Vagina (tissue), 2 donors: ENCODE measurements at places on chromosomes 4 and X. TPM values are rescaled to one million over a fixed set of nuclear protein-coding genes. Genes with fewer than 3 reads are reported as not detected.

Gene SPP1
- total RNA-seq = 11.8 TPM

Gene ALPK1
- 32.2 TPM for total RNA-seq

Gene ADH7
- total RNA-seq = 11.8 TPM

Gene RNF128
- 5.6 TPM for total RNA-seq

Gene BEX1
- total RNA-seq = 3.7 TPM

Gene VAMP7
- 22.3 TPM for total RNA-seq

Gene BEX5
- total RNA-seq = not detected

Gene ATP10D
- total RNA-seq = 25.3 TPM

Gene ADH1A
- total RNA-seq = not detected

Gene RBM3
- total RNA-seq = 148 TPM

Gene FREM3
- not detected for total RNA-seq

Gene SATL1
- total RNA-seq = not detected

GRCh38 chr4:40927074-40927473, 177.3 kb downstream of the NSUN7 start:
- no peak for DNase-seq
- no peak overlapping the region for H3K27ac ChIP-seq
- no peaks in the 10 kb centered on the region for H3K36me3 ChIP-seq
- H3K4me3 ChIP-seq = no peak overlapping the region

DNA sequence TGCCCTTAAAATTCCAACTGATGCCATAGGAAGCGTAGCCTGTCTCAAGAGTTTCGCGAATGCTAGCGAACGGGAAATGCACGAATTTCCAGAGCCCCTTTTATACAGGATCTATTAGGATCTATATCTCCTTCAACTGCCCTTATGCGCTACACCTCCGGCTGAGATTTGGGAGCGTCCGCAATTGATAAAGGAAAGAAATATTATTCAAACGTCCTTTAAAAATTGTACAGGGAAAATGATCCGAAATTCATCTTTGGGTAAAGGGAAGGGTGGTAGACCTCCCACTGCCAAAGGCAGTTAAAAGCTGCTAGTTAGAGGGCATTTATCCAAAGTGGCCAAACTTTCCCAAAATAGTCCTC, 609 bp downstream of the NR3C2 start:
- no peaks in the 10 kb centered on the region for H3K36me3 ChIP-seq
- H3K4me1 ChIP-seq = peaks cover 37% of the 10 kb centered on the region
- no peaks in the 10 kb centered on the region for H3K27me3 ChIP-seq
- H3K4me3 ChIP-seq = peak overlapping the region; percentile 87

GRCh38 chr4:7649741-7650531, 215.2 kb upstream of the PSAPL1 start:
- H3K27ac ChIP-seq = no peak overlapping the region
- H3K4me1 ChIP-seq = peaks cover 35% of the 10 kb centered on the region
- no peaks in the 10 kb centered on the region for H3K27me3 ChIP-seq
- H3K4me3 ChIP-seq = no peak overlapping the region
- DNase-seq = no peak

- DNase-seq = no peak
- no peak overlapping the region for H3K4me3 ChIP-seq
- no peaks in the 10 kb centered on the region for H3K36me3 ChIP-seq
- H3K27me3 ChIP-seq = no peaks in the 10 kb centered on the region
- no peaks in the 10 kb centered on the region for H3K4me1 ChIP-seq
These were observed 90.4 kb downstream of the PHEX start for GRCh38 chrX:22122510-22122909.

DNA sequence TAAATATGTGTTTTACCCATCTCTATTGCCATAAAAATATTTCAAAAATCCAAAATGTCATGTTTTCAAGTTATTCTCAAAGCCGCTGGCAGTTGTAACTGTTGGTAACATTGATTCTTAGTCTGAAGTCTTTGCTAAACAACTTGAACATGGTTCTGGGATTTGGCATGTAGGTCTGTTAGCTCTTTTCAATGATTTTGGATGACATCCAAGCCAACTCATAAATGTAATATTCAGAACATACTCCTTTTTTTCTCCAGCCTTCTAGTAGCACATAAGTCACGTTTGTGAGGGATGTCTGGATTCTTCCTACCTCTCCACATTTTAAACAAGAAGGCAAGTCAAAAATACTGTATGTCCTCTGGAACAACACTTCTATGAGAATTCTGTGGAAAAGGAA, 305.3 kb downstream of the PRR32 start:
- no peak overlapping the region for H3K4me3 ChIP-seq
- no peak overlapping the region for H3K27ac ChIP-seq
- no peak for DNase-seq
- no peaks in the 10 kb centered on the region for H3K36me3 ChIP-seq
- no peaks in the 10 kb centered on the region for H3K4me1 ChIP-seq

GRCh38 chr4:14049946-14050345, 422.4 kb upstream of the BOD1L1 start:
- no peaks in the 10 kb centered on the region for H3K4me1 ChIP-seq
- no peak overlapping the region for H3K27ac ChIP-seq
- no peaks in the 10 kb centered on the region for H3K36me3 ChIP-seq
- H3K4me3 ChIP-seq = no peak overlapping the region
- H3K27me3 ChIP-seq = no peaks in the 10 kb centered on the region

DNA sequence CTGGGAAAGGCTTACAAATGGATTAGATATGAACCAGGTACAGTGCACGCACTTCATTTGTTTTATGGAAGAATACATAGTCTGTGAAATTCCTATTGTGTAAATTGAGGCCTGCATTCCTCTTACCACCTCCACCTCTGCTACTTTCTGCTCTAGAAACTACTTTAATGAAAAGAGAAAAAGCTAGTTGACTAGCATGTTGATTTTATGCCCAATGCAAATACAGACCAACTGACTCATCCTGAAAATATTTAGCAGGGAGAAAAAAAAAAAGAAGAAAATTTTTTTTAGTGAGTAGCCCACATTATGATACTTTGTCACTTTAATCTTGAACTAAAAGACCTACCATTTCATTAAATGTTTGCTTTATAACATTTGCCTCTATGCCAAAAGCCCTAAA, 41.2 kb downstream of the DCLK2 start:
- no peak overlapping the region for H3K27ac ChIP-seq
- H3K27me3 ChIP-seq = no peaks in the 10 kb centered on the region
- no peak for DNase-seq
- H3K4me1 ChIP-seq = no peaks in the 10 kb centered on the region
- no peak overlapping the region for H3K4me3 ChIP-seq

DNA sequence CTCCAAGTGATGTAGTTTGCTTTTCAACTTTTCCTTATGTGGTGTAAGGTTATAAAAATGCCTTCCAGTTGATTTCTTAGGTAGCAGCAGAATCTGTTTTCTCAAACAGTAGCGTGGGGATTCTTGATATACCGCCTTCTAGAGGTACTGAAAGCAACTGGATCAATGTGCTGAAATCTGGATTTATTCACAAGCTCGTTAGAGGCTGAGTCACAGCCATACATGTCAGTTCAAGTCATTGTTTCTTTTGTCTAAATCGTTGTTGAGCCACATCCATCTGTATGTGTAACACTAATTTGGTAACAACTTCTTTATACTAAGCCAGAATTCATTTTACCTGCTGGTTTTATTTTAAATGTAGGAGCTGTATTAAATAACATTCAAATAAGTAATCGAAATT, 200.0 kb upstream of the MAD2L1 start:
- no peak overlapping the region for H3K27ac ChIP-seq
- no peak for DNase-seq
- no peaks in the 10 kb centered on the region for H3K27me3 ChIP-seq
- H3K4me3 ChIP-seq = no peak overlapping the region
- H3K36me3 ChIP-seq = no peaks in the 10 kb centered on the region
- no peaks in the 10 kb centered on the region for H3K4me1 ChIP-seq

GRCh38 chrX:40733706-40734105, 1.6 kb downstream of the MED14 start:
- peaks cover 25% of the 10 kb centered on the region for H3K4me1 ChIP-seq
- no peaks in the 10 kb centered on the region for H3K36me3 ChIP-seq
- no peaks in the 10 kb centered on the region for H3K27me3 ChIP-seq
- H3K4me3 ChIP-seq = no peak overlapping the region
- no peak for DNase-seq
- no peak overlapping the region for H3K27ac ChIP-seq

DNA sequence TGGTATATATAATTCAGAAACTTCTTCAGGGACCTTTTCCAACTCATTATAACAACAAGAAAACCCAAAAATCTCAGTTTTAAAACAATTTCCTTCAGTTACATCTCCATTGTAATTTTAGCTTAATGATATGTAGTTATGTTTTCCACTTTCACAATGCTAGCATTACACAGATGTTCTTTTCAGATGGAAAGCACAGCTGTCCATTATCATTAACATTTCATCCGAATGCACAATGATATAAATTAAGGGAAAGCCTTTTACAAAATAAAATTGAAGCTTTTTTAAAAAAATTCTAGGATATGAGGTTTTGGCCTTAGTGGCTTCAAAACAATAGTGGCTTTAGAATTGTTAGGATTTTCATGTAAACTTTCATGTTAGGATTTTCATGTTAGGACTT, 389.2 kb downstream of the ADAM29 start:
- H3K4me1 ChIP-seq = no peaks in the 10 kb centered on the region
- no peaks in the 10 kb centered on the region for H3K36me3 ChIP-seq
- DNase-seq = no peak
- no peaks in the 10 kb centered on the region for H3K27me3 ChIP-seq
- H3K27ac ChIP-seq = no peak overlapping the region
- H3K4me3 ChIP-seq = no peak overlapping the region

GRCh38 chr4:37393321-37393720, 148.8 kb downstream of the NWD2 start:
- DNase-seq = no peak
- no peaks in the 10 kb centered on the region for H3K27me3 ChIP-seq
- no peaks in the 10 kb centered on the region for H3K4me1 ChIP-seq
- no peak overlapping the region for H3K27ac ChIP-seq
- H3K36me3 ChIP-seq = no peaks in the 10 kb centered on the region

DNA sequence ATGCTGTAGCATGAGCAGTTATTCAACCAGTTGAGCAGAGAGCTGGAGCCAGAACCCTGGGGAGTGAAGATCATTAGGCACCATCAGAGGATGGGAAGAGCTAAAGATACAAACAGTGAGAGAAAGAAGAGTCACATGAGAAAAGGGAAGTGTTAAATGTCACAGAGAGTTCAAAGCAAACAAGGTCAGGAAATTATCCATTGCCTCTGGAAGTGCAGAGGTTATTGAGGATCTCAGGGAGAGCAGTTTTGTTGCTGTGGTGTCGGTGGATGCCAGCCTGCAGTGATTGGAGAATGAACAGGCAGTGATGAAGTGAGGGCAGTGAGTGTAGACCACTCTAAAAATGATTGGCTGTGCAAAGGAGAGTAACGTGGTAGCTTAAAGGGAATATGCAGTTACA, 17.7 kb downstream of the SPARCL1 start:
- no peaks in the 10 kb centered on the region for H3K36me3 ChIP-seq
- H3K4me3 ChIP-seq = no peak overlapping the region
- no peaks in the 10 kb centered on the region for H3K27me3 ChIP-seq

DNA sequence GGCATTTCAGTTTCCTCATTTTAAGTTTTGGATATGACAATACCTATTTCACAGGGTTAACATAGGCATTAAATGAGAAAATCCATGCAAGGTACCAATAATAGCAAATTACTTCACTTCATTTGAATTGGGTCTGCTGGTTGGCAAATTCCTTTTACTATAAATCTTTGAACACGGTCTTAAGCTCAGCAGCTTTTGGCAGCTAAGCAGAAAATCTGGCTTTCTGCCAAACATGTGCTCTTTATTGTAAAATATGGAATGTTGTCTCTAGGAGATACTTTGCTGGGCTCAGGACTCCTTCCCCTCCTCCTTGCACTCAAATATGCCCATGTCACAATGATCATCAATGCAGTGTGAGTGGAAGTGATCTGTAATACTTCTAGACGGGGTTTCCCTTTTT, 16.8 kb upstream of the DMP1 start:
- no peak overlapping the region for H3K27ac ChIP-seq
- H3K4me1 ChIP-seq = peaks cover 14% of the 10 kb centered on the region
- no peak for DNase-seq
- H3K27me3 ChIP-seq = no peaks in the 10 kb centered on the region

DNA sequence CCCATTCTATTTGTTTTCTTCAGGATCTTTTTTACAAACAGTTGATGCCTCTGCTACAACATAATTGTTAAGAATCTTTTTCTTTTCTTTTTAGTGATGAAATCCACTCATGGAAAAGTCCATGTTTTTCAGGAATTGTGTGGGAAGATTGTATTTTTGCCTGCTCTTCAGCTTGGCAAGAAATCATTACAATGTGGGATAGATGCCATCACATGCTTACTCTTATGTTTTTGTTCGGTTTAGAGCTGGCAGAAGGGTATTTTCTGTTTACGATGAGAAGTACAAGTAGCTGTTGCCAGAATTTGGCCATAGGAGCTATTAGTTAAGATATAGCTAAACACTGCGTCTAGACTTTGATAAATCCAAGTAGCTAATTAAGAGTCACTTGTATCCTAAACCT, 2585.3 kb downstream of the ARAP2 start:
- no peak for DNase-seq
- no peak overlapping the region for H3K27ac ChIP-seq
- H3K27me3 ChIP-seq = no peaks in the 10 kb centered on the region
- no peak overlapping the region for H3K4me3 ChIP-seq

- no peak overlapping the region for H3K4me3 ChIP-seq
- no peaks in the 10 kb centered on the region for H3K4me1 ChIP-seq
- DNase-seq = no peak
- no peaks in the 10 kb centered on the region for H3K27me3 ChIP-seq
- no peaks in the 10 kb centered on the region for H3K36me3 ChIP-seq
These were observed 43.4 kb downstream of the OSTC start for GRCh38 chr4:108693819-108694218.

GRCh38 chr4:186074189-186074588, 5.2 kb downstream of the TLR3 start:
- no peak overlapping the region for H3K27ac ChIP-seq
- H3K4me3 ChIP-seq = no peak overlapping the region

DNA sequence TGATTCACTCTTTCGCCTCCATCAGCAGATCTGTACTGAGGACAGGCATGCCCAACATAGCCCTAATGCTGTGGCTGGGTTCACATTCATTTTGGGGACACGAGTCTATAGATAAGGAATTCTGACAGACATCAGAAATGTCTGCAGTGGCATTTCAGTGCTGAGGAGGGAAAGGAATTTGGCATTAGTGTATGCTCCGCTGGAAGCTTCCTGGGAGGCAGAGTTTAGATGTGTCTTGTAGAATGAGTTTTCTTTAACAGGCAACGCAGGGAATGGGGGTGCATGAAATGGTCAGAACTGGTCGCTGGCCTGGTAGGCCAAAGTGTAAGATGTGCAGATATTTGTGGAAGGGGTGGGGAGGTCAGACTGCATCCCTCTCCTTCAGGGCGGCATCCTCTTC, 43.5 kb upstream of the ZNF518B start:
- H3K4me3 ChIP-seq = no peak overlapping the region
- DNase-seq = no peak
- no peaks in the 10 kb centered on the region for H3K27me3 ChIP-seq
- no peaks in the 10 kb centered on the region for H3K4me1 ChIP-seq
- no peak overlapping the region for H3K27ac ChIP-seq
- no peaks in the 10 kb centered on the region for H3K36me3 ChIP-seq

DNA sequence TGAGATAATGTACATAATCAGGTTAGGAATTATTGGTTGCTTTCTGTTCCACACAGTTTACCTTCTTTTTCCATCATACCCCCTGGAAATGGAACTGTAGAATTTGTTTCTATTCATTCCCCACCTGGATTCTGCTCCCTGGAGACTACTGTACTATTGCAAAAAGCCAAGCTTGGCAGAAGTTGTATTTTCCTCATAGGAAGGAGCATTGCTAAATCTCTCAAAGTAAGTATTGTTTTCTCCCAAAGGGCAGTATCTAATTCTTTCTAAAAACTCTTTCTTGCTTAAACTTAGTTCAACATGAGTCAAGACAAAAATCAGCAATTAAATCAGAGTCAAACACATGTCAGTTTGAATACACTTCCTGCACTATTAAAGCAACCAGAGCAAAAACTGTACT, 136.2 kb downstream of the CDS1 start:
- H3K27me3 ChIP-seq = no peaks in the 10 kb centered on the region
- peaks cover 5% of the 10 kb centered on the region for H3K36me3 ChIP-seq
- no peak for DNase-seq
- no peak overlapping the region for H3K27ac ChIP-seq
- H3K4me3 ChIP-seq = no peak overlapping the region
- H3K4me1 ChIP-seq = no peaks in the 10 kb centered on the region
